Omental fat pad (tissue), 4 donors: ENCODE measurements at places on chromosomes 1 and 21.

DNA sequence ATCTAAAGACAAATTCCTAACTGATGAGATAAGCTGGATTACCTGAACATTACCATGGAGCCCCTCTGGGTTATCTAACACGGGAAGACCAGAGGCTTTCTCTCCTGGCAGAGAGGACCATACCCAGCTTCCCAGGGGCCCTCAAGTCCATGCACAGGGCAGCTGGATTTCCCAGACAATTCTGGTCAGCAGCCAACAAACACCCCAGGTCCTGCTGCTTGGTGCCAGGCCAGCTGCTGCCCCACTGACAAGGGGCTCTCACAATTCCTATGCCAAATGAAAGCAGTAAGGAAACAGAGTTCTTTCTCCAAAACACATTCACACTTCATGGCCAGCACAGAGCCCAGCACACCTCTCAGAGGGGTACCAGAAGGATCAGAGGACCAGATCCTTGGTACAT is 114.2 kb downstream of the HLCS start:
- DNase-seq, result no peak

GRCh38 chr1:25797939-25798338 is 2.1 kb upstream of the SELENON start:
- no peak for DNase-seq

DNA sequence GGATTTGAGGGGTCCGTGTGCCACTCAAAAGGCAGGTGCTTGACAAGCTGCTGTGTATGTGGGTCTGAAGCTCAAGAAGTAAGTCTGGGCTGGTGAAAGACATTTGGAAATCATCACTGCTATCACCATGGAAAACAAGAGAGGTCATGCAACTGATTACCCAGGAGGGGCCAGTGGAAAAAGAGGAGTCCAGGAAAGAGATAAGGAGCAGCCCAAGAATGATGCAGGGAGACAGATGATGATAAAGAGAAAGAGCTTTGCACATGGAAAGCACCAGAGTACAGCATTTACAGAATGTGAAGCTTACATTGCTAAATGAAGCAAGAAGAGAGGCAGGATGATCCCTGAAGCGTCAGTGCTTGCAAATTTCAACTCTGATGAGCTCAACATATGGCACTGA is 203.2 kb downstream of the SETD4 start:
- DNase-seq, result no peak

- peak; percentile 57 for DNase-seq
Measured at GRCh38 chr21:45366931-45367401, 38.0 kb upstream of the COL18A1 start.

- no peak for DNase-seq
Measured at GRCh38 chr21:41815652-41816582, 49.1 kb upstream of the RIPK4 start.

- no peak for DNase-seq
Measured at GRCh38 chr1:11052839-11053757, 6.1 kb upstream of the MASP2 start.

GRCh38 chr1:170461291-170461747 is 70.6 kb upstream of the GORAB start:
- no peak for DNase-seq

- no peak for DNase-seq
Measured at GRCh38 chr1:9253004-9253403, 18.4 kb downstream of the H6PD start.

- DNase-seq, result no peak
Measured at GRCh38 chr1:112882271-112882744, 73.7 kb downstream of the SLC16A1 start.

DNA sequence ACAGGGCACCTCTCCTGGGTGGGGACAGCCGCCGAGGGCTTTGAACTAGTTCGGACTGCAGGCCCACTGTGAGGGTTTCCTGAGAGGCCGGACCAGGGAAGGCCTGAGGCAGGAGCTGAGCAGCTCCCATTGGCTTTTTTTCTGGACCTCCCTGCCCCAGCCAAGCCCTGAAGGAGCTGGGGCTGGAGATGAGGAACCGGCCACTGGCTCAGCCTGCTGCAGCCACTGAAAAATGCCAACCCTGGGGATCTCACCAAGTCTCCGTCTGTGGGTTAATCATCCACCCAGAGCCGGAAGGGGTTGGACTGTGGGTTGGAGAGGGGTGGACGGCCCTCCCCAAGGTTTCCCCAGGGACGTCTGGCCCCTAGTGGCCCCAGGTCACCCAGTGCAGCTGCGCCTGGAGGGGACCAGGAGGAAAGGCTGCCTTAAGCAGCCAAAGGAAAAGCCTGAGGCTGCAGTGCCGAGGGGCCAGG is 2.5 kb downstream of the VWA1 start:
- DNase-seq, result no peak

GRCh38 chr1:12692967-12693782 is 22.7 kb upstream of the AADACL3 start:
- no peak for DNase-seq

DNA sequence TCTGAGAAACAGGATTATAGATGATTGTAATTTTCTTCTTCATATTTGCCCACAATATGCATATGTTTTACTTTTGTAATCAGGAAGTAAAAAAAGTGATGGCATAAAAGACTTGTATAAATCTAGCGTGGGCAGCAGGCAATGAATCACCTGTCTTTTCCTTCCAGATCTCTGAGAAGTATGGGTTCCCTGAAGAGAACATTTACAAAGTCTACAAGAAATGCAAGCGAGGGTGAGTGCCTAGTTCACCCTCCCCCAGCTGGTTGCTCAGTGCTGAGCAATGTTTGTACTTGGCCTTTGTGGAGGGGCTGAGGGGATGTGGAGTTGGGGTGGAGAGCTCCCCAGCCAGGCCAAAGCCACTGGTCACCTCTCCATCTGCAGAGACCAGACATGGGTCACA is 30.7 kb downstream of the GRHL3 start:
- no peak for DNase-seq

DNA sequence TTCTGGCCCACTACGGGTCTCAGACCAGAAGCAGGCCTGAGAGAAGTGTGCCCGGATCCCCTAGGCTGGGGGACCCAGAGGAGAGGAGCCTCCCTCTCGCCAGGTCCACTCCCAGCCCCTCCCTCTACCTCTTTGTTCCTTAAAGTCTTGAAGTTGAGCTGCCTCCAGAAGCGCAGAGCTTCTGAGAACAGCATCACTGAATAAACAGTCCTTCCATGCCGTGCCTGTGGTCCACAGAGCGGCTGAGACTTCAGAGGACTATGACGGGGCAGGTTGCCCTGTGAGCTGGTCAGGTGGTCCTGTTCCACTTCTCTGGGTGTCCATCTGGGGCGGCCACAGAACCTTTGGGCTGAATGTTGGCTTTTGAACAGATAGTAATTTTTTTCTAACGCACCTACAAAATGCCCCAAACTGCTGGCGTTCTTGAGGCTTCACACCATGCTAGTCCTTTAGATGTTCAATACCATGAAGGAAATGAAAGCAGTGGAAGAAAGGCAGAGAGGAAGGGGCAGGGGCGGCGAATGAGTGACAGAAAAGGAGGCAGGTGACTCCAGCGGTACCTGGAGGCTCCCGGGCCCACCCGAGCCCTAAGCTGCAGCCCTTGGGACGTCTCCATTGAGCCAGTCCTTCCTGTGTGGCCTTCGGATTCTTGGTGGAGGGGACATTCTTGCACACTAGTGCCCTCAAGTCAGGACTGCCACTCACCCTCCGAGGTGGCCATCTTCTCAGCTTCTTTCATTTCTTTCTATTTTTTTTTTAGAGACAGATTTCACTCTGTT is 239.3 kb upstream of the VAMP3 start:
- DNase-seq, result no peak

- DNase-seq, result no peak
Measured at GRCh38 chr1:227761621-227762230, 26.5 kb downstream of the SNAP47 start.

GRCh38 chr1:207025146-207025880 is 7.2 kb downstream of the C1orf116 start:
- no peak for DNase-seq

DNA sequence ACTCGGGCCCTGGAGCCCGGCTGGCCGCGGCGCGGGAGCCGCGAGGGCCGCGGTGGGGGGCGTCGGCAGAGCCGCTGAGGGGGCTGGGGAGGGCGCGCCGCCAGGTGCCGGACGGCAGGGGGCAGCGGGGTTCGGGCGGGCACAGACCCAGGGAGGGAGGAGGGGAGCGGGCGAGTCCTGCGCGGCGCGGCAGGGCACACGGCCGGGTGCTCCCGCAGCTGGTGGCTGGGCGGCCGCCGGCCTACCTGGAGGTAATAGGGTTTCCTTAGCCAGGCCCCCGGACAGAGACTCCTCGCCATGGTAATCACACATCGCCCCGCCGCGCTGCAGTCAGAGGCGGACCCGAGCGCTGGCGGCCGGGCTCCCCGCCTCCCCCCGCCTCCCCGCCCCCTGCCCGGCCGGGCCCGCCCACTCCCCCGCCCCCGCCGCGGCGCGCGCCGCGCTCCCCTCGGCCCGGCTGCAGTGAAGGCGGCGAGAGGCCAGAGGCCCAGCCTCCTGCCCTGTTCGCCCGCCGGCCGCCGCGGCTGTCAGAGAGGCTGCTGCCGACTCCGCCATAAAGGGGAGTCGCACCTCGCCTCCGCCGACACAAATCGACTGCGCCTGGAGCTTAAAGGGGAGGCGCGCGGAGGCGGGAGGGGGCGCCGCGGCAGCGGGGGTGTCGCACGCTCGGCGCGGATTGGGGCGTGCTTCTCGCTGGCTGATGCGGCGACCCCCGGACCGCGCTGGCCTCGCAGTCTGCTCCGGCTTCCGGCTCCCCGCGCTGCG is at the start of gene DIPK1A:
Gene DIPK1A, minus strand, starts transcription at position 332 of the 765 bp plus-strand sequence. Its CDS starts 33 bp downstream, at position 299.
- peak; percentile 42 for DNase-seq

GRCh38 chr1:163826500-163826899 is 504.7 kb downstream of the NUF2 start:
- no peak for DNase-seq

GRCh38 chr1:198969981-198970380 is 331.1 kb downstream of the PTPRC start:
- no peak for DNase-seq

DNA sequence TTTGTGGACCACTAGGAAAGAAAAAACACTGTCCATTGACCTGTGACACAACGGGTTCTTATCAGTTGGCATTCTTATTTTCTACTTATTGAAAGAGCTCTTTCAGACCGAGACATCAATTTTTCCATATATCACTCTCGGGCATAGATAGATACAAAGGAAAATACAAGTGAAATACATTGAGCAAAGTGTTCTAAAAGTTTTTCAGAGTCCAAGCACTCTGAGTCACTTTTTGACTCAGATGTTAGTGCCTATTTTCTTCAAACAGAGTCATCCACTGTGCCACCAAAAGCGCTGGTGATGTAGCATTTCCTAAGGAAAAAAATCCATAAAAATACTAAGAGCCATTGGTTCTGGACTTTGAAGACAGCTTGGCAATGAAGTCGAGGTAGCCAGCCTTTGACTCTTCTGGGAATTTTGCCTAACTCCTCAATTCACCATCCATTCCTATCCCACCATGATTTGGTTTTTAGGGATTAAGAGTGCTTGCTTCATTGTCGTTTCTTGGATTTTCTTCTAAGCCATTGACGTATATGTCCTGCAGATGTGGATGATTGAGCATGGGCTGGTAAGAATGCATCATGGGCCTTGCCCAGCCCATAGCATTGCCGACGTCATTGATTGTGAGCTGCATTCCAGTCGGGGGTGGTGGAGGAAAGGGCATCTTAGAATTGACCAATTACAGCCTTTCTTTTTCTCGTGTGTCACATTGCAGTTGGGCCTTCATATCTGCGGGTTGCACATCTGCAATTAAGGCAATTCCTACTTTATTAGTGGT is 10.6 kb downstream of the GALNT2 start:
- no peak for DNase-seq

GRCh38 chr1:237799762-237800474 is 90.8 kb downstream of the ZP4 start:
- DNase-seq, result no peak

GRCh38 chr1:113074237-113074636 is 1.2 kb downstream of the LRIG2 start:
- DNase-seq, result no peak

- no peak for DNase-seq
Measured at GRCh38 chr1:6243053-6243834, 735 bp upstream of the HES3 start.

DNA sequence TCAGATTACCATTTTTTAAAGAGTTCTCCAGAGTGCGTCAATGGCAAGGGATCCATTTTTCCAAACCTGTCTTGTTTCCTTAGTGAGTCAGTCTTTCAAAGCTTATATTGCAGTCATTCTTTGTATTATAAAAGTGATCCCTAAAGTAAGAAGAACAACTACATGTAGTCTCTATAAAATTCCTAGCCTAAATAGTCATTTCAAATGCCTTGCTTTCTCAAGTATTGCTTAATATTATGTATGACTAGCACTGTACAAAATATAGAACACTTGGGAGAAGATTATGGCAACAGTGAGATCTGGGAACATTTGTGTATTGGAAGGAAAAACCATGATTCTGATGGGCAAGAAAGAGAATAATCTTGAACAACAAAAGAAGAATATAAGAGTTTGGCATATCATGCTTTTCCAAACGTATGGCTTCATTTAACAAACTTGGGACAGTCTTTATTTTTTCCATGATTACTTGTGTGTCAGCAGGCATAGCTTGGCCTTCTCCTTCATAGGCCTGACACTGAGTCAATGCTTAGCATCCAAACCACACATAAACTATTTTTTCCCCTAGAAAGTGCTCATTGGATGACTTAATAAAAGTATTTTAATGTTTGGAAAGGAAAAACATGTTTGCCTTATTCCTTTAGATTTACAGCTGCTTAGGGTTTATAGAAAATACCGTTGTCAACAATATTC is 547.4 kb downstream of the LTN1 start:
- no peak for DNase-seq

DNA sequence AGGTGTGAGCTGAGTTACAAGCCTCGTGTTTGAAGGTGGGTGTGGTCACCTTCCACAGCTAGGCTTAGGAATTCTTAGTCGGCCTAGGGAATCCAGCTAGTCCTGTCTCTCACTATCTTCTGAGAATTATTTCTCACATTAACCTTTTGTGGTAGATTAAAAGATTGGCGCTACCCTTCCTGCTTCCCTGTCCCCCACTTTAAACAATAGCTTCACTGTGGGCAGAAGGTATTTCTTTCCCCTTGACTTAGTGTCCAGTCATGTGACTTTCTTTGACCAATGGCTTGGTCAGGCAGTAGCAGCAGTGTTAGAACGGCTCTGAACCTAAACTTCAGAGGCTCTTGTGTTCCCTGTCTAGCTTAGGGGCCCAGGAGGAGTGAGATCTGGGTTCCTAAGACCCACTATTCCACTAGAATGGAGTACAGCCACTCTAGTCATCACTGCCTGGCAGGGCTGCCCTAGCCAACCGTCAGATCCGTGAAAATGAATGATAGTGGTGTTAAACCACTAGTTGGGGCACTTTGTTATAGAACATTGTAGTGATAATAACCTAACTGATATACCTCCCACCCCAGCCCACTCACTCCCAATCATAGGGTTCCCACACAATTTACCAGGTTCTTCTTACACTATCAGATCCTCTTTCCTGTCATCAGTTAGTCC is 13.9 kb upstream of the C1orf141 start:
- no peak for DNase-seq
